Fibroblast of gingiva (primary cell): ENCODE measurements at places on chromosomes 13 and 19.
A peak's percentile ranks its signal among the peaks of the same experiment; 100 is the strongest.

GRCh38 chr13:49354719-49355118 lies 89.1 kb downstream of the CAB39L start:
- DNase-seq: peak; percentile 59

GRCh38 chr13:103288114-103288513 lies 221.9 kb upstream of the SLC10A2 start:
- no peak for DNase-seq

DNA sequence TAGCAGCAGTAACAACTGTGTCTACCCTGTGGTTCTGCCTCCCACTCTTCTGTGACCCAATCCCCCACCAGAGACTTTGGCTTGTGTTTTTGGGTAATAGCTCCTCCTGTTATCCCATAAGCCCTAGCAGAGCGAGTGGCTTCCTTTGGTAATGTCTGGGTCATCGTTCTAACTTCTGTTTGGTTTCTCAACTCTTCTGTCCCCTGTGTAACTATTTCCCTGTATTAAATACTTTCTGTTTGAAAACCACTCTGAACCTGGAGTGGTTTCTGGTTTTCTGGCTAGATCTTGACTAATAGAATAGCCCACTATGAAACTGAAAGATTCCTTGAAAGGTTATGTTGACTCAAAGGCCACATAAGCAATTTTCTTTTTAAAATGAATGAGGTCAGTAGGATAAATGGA lies 350.0 kb downstream of the DCT start:
- no peak for DNase-seq

- DNase-seq: no peak
These were observed 14.4 kb upstream of the FBN3 start for GRCh38 chr19:8163759-8164158.

DNA sequence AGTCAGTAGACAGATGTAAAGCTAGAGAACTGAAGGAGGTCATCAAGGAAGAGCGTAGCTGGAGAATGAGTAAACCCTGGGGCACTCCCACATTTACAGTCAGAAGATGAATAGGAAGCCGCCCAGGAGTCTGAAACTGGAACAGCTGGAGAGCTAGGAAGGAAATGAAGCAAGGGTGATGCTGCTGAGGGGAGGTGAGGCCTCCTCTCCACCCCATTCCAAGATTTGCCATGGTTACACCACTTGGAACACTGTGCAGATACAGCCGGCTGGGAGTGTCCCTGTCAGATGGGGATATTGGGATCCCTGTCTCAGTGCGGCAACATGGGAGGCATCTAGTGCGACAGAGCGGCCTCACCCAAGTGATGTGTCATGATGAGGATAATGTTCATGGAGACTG lies 51.8 kb upstream of the GPI start:
- DNase-seq: no peak

DNA sequence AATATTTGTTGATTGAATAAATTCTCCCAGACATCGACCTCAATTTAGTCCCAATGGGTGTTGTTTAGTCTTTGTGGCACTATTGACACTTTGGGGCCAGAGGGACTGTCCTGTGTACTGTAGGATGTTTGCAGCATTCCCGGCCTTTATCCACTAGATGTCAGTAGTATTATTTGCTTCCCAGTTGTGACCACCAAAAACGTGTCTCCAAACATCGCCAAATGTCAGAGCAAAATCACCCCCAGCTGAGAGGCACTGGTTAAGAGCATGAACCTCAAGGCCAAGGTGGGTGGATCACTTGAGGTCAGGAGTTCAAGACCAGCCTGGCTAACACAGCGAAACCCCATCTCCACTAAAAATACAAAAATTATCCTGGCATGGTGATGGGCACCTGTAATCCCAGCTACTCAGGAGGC lies 15.4 kb downstream of the NLRP12 start:
- DNase-seq: peak; percentile 41

GRCh38 chr13:44382635-44383145 lies 9.1 kb downstream of the SERP2 start:
- no peak for DNase-seq

DNA sequence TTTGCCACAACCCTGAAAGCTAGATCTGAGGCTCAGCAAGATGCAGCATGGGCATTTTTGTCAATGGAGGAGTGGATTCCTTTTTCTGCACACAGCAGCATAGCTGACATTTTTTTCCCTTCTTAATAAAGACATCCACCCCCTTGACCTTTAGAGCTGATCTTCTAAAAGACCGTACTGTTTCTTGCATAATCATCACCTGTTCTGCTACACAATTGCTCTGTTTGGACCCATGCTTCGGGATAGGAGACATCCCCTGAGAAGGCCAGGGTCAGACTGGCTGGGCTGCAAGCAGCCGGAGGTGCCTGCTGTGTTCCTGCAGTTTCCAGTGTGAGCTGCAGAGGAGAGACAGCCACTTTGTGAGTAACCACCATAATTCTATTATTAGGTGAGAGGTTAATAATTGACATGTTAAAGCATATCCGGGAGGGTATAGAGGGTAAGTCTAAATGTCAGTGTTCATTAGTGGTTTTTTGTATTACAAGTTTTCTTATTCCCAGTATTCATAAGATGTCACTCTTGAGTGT lies 108.5 kb upstream of the C1QTNF9B start:
- DNase-seq: no peak

DNA sequence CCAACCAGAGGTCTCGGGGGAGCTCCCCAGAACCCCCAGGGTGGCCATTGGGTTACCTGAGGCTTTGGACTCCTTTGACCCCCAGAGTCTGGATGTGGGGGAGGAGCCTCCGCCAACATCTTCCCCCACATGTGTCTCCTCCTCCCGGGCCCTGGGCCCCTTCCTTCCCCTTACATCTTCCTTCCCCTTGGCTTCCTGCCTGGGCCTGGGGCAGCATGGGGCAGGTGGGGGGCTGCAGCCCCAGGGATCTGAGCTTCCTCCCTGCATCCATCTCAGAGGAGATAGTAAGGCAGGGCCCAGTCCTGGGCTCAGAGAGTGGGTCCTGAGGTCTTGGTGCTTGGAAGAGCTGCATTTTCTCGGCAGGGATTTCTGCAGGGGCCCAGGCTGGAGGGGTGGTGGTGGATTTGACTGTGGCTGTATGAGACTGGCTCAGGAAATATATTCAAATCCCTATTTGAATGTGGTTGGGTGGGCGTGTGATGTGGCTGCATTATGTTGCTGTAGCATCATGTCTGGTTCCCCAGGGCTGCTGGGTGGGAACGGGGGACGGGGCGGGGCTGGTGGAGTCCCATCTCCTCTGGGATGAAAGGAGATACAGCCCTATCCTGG lies 919 bp downstream of the VAV1 start:
- no peak for DNase-seq

DNA sequence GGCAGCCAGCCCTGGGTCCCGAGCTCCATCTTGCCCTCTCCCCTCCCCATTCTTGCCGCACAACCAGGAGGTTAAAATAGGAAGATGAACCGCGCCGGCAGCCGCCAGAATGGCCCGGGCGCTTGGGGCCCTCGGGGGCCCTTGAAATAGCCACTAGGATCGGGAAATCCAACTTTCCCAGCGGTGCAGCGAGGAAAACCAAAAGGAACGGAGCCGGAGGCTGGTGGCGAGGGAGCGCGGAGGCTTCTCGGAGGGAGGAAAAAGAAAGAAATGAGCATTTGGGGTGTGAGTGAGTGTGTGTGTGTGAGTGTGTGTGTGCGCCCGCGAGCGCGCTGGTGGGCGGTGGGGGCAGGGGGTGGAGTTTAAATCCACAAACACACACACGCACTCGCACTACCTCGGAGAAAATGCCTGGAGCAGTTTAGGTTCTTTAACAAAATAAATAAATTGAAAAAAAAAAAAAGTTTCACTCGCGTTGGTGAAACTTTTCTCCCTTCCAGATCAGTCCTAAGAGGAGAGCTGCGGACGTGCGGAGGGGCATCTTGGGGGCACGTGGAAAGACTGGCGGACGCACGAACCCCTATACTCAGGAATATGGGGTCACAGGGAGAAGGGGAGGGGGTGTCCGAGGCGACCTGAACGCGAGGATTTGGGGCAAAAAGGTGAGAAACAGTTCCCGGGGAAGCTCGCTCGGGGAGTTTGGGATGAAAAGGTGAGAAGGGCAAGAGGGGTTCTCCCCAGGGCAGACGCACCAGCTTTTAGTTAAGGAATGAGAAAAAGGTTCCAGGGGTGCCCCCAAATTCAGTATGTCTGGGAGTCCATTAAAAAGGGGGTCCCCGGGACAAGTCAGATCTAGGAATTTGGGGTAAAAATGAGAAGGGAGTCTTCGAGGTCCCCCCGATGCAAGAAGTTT lies 1.3 kb downstream of the RFX2 start:
- peak; percentile 86 for DNase-seq

DNA sequence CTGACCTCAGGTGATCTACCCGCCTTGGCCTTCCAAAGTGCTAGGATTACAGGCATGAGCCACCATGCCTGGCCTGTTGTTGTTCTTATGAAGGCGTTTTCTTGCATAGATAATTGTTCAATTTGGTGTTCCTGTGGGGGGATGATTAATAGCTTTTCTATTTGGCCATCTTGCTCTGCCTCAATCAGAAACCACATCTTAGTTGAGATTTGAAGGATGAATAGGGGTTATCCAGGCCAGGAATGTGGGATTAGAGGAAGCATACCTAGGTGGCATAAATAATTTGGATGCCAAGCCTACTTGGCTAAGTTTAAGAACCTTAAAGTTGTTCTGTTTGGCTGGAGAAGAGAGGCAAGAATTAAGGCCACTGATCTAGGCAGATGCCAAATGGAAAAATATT lies 44.4 kb downstream of the CCNA1 start:
- DNase-seq: no peak

DNA sequence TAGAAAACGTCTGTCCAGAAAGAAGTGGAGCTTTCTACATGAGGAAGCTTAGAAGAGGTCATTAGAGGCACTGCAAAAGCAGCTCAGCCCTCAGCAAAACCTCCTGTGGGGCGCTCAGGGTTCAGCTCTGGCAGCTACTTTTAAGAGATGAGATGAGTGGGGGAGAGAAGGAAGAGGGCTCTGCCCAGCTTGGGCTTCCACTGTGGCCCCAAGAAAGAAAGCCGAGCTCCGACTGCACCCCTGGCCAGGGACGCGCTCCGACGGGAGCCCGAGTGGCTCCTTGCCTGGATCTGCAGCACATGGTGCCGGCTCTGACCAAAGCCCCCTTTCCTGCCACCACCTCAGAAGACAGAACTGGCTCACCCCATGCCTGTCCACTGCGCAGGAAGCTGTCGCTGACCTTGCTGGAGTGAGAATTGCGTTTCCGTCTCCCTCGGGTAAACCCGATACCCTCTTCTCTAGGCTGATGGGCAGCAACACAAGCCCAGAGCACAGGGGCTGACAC lies 36.4 kb downstream of the NAXD start:
- DNase-seq: no peak

DNA sequence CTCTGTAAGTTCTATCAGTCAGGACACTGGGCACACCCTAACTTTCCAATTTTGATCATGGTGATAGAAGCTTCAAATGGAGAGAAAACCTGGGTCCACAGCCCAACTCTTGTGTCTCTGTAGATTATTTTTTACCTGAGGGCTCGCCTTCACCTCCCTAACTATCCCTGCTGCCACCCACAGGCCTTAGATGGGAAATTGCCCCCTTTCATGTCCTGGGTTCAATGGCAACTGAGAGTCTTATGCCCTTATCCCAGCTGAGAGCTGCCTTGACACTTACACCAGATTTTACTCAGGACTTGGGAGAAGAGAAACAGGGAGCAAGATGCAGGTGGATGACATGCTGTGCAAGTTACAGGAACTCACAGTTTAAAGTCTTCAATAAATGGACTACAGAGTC lies 81.7 kb downstream of the RAP2A start:
- DNase-seq: no peak

- peak; percentile 65 for DNase-seq
These were observed 499 bp downstream of the LSM7 start for GRCh38 chr19:2327773-2328400.

DNA sequence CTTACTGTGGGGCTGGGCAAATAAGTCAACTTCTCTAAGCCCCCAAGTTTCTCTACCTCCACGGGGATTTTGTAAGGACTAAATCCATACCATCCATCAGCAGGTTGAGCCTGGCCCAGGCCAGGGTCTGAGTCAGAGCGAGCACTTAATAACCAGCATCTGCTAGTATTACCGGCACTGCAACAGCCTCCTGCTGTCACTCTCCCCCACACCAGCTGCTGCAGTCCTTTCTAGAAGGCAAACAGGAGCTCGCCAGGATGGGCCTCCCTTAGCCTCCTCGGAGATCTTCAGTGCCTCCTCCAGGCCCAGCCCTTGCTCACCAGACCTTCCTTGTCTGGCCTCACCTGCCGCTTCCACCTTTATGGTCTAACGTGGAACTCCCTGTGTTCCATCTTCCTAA lies 3.2 kb downstream of the NAPA start:
- no peak for DNase-seq

DNA sequence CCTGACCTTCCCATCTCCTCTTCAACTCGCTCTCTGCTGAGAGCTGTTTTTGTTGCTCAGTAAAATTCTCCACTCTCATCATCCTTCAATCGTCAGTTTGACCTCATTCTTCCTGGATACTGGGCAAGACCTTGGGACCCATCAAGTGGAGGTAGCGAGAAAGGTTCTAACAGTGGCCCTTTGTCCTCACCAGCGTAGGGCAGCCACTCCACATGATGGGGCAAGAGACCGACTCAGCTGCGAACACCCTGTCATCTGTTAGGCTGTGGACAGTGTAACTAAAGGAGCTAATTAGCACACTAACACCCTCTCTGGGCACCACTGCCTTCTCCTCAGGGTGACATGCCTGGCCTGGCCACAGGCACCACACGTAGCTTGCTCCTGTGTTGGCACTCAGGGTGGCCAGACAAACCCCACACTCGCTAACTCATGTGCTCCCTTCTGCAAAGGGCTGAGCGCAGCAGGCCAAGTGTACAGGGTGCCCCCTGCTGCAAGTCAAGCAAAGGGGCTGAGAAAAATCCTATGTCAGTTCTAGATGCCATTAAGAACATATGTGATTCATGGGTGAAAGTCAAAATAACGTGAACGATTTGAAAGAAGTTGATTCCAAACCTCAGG lies 1216.0 kb downstream of the SLITRK5 start:
- DNase-seq: no peak

DNA sequence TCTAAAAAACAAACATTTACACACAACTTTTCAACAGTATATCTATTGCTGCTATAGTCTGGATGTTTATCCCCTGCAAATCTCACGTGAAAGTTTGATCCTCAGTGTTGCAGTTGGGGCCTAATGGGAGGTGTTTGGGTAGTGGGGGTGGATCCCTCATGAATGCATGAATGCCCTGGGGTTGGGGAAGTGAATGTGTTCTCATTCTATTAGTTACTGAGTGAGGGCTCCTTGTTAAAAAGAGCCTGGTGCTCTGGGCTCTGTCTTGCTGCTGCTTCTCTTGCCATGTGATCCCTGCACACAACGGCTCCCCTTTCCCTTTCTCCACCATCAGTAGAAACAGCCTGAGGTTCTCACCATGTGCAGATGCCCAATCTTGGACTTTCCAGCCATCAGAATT lies 242.7 kb upstream of the HTR2A start:
- no peak for DNase-seq

DNA sequence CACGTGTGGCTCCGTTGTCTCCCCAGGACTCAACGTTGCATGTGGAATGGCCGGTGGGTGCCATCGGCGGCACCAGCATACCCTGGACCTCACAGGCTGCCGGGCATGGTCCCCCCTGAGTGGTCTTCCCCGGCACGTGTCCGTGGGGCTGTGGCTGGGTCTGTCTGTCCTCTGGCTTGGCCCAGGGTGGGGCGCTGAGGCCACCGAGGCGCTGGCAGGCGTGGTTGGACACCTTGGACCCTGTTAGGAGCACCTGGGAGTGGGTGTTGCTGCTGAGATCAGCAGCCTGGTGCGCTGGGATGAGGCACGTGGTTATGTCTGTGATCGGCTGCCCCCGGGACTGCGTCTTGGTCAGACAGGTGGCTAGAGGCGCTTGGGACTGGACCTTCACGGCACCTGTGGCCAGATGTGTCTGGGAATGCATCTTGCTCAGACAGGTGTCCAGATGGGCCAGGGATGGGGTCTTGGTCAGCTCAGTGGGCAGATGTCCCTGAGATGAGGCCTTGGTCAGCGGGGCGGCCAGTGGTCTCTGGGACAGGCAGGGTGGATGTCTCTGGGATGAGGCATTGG lies 9.2 kb downstream of the IQCN start:
- DNase-seq: no peak
